ENCODE measurements at places on chromosomes 7 and 10. TPM values are rescaled to one million over a fixed set of nuclear protein-coding genes. Genes with fewer than 3 reads are reported as not detected.
A peak's percentile ranks its signal among the peaks of the same experiment; 100 is the strongest.

SRI gene
- 72.3 TPM for polyA plus RNA-seq

SLC16A9 gene
- 2.2 TPM for polyA plus RNA-seq

GRCh38 chr7:69656890-69657289 is 58.6 kb downstream of the AUTS2 start:
- DNase-seq, result peak; percentile 63

DNA sequence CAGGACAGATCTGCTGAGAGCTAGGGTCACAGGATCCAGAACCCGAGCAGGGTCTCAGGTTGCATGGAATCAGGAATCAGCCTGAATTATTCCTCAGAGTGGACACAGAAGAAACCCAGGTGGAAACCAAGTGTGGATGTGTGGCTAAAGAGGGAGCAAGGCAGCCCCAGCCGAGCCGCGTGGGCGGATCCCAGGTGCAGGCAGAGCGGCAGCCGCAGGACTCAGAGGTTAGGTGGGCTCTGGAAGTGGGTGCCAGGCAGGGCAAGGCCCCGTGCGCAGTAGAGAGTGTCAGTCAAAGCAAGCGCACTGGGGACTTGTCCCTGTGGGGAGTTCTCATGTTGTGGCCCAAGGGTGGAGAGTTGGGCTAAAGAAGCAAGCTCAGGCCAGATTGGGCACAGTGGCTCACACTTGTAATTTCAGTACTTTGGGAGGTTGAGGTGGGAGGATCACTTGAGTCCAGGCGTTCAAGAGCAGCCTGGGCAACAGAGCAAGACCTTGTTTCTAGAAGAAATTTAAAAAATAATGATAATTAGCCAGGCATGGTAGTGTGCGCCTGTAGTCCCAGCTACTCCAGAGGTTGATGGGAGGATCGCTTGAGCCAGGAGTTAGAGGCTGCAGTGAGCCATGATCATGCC is 125.9 kb downstream of the CUL2 start:
- DNase-seq, result no peak

- DNase-seq, result no peak
These were observed 222.4 kb downstream of the RPS24 start for GRCh38 chr10:78255796-78256638.

- DNase-seq, result no peak
These were observed 240.9 kb upstream of the KAT6B start for GRCh38 chr10:74585231-74586087.

DNA sequence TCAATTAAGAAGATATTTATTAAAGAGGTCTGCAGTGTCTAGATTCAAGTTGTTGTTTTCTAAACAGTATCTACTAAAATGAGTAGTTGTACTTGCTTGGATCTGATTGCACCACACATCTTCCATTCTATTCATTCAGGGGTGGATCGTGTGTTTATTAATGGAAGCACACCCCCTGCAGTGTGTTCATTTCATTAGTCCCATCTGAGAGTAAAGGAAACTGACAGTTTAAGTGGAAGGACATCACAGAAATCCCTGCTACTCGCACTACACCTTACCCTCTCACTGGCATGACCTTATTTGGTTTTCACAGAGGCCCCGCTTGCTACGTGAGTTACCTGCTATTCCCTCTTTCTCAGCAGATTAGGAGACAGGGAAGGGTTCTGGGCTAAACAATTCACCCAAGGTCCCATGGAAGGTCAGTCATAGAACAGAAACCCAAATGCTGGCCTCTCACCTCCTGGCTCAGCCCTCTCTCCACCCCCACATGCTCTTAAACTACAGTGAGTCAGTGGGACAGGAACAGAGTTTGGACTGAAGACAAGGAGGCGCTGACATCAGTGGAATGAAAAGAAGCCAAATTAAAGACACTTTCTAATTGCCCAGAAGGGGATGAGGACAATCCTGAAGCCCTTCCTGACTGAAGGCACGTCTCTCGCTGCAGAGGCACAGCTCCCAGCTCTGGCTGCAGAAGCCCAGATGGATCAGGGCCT is 369.2 kb upstream of the NRP1 start:
- DNase-seq, result no peak

DNA sequence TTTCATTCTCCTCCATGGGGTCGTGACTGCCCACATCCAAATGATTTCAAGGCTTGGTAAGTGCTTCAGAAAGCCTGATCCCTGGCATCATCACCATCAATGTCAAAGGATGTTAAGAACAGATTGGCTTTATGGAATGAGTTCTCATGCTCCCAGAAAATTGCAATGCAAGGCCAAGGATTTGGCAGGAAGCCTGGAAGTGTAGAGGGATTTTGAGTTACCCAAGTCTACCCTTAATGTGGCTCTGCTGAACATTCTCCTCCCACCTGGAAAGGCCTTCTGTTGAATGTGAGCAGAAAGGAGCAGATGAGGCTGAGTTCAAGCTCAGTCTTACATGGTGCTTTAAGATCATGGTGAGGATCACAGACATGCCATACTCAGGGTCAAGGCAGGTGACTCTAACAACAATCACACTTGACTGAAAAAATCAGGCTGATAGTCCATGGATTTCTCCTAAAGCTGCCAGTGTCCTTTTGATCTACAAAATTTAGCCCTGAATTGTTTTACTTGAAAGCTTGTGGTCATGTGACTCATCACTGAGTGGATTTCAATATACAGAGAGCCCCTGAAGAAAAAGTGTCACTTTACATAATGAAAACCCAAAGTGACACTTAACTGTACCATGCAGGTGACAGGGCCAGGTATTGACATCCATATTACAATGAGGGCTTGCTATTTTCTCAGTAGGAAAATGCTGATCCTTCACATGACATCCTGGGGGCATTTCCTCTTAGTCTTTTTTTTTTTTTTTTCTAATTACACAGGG is 111.1 kb upstream of the PDLIM1 start:
- DNase-seq, result no peak

Data from hindlimb muscle (tissue), 1 donor.